ENCODE measurements at places on chromosomes 7 and 10.

GRCh38 chr10:44647877-44648542 is 263.1 kb upstream of the CXCL12 start:
- DNase-seq = no peak

DNA sequence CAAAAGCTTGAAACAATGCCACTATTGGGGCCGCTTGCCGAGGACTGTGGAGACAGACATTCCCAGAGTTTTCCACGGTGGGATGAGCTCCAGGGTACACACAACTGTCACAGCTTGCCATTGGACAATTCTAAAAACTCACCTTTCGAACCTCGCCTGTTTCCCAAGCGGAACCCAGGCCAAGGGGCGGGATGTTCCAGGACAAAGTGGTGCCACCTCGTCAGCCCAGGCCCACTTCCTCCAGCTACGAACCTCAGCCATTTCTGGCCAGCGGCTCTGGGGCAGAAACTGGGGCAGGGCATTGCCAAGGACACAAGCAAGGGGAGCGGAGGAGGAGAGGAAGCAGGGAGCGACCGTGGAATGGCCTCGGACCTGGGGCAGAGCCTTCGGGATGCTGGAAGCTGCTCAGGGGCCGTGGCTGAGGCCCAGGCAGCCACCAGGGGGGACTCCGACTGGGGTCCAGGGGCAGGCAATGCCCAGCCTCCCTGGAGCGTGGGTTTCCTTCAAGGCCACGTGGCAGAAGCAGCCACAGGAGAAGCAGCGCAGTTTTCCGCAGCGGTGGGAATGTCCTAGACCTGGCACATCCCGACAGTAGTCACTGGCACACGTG is 44.7 kb upstream of the INSIG1 start:
- no peak for DNase-seq

- no peak for DNase-seq
Observed at GRCh38 chr10:98252464-98252863, 15.5 kb downstream of the LOXL4 start.

DNA sequence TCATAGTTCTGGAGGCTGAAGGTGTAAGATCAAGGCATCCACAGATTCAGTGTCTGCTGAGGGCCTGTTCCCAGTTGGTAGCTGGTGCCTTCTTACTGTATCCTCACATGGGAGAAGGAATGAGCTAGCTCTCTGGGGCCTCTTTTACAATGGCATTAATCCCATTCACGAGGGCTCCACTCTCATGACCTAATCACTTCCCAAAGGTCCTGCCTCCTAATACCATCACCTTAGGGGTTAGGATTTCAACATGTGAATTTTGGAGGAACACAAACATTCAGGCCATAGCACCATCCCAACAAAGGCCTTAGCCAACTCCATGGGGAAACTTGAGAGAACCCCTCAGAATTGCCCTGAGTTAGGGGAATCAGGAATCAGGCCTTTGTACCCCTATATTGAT is 66.1 kb upstream of the CREB5 start:
- DNase-seq = no peak

DNA sequence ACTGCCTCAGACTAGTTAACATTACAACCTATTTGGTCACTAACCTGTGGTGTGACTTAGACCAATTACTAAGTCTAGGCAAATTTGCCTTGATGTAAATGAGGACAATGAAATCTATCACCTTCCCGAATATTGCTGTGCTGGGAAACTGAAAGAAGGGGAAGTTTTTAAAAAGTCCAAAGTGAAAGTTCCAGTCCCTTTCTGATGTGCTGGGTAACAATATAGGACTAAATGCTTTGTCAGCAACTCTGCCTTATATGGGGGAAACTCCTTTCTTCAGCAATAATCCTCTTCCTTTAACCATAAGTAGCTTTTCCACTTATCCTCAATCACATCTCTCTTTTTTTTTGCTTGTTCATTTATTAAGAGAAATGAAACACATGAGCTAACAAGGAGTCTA is 3.9 kb downstream of the PIK3AP1 start:
- DNase-seq = no peak

- no peak for DNase-seq
Observed at GRCh38 chr10:35035606-35036005, 54.5 kb downstream of the CUL2 start.

GRCh38 chr7:964401-965231 is 10.1 kb upstream of the ADAP1 start:
- no peak for DNase-seq

DNA sequence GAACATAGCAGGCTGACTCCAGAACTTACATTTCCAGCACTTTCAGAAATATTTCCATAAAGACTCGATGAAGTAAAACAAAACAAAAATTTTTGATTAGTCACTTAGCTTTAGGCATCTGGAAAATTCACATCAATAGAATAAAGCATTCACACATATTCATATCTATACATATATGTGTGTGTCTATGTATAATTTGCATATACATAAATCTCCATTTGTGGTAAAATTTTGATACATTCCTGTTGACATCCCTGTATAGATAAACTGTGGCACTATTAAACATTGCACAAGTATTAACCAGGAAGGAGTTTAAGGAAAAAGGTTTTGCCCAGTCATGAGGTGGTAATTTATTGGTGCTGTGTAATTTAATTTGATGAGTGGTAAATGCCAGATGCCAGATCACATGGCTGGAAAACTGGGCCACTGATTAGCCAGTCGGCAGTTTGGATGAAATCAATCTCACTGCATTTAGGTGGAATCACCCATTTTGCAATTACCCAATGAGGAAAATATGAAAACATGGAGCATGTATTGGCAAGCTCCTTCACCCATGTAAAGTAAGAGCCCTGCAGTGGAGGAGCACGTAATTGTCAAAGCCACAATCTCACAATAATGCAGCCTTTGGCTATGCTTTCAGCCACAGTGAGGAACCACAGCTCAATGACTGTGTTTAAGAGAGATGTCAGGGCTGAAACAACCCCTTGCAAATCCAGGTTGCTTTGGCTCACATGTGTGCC is 294.6 kb downstream of the RNLS start:
- DNase-seq = no peak

GRCh38 chr10:27330074-27330473 is 89.5 kb upstream of the ACBD5 start:
- DNase-seq = no peak

DNA sequence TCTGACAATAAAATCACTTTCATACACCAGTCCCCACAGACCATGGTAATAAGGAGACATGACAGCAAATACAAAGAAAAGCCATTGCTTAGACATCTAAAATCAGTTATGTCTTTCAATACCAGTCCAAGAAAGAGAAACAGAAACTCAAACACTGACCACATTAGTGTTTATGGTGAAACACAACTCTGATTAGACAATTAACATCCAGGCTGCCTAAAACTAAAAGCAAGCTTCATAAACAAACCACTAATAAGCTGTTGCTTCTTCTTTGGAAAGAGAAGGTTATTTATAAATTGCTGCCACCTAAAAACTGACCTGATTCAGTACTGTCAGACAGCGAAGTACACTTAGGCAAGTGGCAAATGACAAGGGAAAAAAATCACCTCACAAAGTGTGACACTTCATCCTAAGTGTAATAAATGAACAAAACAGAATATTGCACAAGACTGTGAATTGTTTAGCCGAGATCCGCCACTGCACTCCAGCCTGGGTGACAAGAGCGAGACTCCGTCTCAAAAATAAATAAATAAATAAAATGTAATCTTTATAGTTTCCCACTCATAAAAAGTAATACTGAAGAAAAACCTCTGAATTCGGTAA is 277.4 kb downstream of the PARD3 start:
- no peak for DNase-seq

GRCh38 chr10:130715686-130716670 is 579.8 kb downstream of the GLRX3 start:
- DNase-seq = no peak

DNA sequence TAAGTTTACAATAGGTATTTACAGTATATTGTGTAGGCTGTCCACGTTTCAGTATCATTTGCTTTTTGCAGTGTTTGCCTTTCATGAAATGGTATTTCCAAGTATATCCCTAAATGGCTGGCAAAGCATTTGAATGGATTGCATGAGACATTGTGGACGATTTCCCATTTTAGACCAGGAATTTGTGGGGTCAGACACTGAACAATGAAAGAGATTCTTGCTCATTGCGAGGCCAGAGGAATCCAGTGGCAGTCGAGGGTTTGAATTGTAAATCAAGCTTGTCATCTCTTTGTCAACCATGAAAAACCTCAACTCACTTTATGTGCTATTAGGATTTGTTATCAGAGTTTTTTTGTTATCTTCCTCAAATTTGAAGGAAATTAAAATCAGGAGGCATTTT is 70.8 kb downstream of the CREB5 start:
- no peak for DNase-seq

GRCh38 chr10:84197643-84198042 is 3.3 kb downstream of the CDHR1 start:
- DNase-seq = no peak

DNA sequence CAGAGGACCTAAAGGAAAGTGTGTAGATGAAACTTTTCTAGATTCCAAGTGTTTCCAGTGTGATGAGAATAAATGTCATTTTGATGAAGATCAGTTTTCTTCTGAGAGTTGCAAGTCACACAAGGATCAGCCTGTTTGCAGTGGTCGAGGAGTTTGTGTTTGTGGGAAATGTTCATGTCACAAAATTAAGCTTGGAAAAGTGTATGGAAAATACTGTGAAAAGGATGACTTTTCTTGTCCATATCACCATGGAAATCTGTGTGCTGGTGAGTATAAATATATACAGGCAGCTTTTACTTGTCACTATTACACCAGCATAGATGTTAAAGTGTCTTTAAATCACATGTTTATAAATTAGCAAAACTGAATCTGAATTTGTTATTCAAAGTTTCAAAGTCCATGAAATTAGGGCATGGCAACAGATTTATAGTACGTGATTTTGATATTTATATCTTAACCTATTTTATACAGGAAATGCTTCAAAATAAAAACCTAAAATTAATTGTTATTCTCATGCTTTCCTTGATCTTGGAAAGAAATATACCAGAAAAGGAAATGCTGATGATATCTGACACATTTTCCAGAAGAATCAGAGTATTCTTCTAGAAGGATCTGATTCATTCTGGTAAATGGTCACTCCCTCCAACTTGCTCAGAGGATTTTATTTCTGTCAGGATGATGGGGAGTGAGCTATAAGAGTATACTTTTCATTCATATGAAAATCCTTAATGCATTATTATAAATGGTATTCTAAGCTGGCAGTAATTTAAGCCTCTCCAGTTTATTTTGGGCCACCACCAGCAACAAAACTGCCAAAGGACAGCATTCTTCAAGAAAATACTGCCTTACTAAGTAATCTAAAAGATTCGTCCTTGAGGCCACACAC is 71.4 kb downstream of the ITGB8 start:
- no peak for DNase-seq

GRCh38 chr7:71961283-71961682 is 450.9 kb downstream of the CALN1 start:
- no peak for DNase-seq

DNA sequence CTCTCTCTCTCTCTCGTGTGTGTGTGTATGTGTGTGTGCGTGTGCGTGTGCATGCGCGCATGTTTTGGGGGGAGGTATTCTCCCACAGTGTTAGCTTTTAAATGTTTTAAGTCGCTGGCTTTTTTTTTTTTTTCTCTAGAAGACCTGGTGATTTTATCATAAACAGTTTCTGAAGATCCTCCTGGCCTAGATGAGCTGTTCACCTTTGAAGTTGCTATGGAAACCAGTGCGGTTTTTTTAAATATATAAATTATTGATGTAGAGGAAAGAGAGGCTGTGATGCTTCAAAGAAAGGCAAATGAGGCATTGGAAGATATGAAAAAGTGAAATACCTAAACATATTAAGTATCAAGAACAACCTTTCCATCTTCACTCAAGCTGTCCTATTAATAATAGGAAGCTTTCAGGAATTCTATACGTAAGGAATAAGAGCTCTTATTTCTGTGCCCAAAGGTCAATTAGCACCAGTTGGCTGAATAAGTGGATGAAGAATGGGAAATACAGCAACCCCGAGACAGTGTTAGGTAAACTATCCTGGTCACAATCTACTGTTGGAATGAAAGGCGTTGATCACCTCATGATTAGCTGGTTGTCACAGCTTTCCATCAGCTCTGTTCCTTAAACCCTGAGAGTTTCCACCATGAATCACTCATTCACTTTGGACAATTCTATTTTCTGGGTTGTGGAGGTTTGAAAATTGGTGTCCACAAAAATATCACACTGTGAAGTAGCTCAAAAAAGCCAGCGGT is 66.5 kb upstream of the SLC35G1 start:
- DNase-seq = no peak
